ENCODE measurements at places on chromosomes 13 and 19.
A peak's percentile ranks its signal among the peaks of the same experiment; 100 is the strongest.

DNA sequence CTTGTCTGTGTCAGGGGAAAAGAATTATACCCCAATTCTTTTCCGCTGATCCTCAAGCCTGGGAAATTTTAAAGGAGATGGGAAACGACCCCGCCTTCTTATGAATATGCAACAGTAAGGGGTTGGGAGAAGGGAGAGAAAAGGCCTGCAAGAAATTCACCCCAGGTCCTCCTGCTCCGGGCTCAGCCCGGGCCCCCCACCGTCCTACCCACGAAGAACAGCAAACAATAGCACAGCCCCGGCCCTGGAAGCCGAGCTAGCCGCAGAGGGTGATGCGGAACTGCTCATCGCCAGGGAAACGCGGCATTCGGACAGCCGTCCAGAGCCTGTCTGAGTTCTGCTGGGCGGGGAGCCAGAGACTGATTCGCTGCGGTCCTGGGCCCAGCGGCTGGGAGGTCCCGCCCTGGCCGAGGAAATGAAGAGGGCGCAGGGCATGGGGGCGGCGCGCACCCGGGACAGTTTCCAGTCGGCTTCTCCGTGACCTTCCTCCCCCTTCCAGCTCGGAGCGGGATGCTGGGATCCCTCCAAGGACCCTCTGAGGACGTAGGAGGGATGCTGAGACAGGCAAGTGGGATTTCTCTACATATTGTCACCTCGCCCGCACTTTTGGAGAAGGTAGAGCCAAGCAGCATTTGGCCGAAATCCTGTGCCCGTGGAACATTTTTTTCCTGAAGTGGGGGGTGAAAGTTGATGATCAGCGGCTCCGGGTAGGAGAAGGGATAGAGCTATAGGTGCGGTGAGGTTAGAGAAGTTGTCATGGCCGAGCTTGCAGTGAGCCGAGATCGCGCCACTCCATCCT lies 82.3 kb upstream of the C1QTNF9B start:
- DNase-seq = no peak

DNA sequence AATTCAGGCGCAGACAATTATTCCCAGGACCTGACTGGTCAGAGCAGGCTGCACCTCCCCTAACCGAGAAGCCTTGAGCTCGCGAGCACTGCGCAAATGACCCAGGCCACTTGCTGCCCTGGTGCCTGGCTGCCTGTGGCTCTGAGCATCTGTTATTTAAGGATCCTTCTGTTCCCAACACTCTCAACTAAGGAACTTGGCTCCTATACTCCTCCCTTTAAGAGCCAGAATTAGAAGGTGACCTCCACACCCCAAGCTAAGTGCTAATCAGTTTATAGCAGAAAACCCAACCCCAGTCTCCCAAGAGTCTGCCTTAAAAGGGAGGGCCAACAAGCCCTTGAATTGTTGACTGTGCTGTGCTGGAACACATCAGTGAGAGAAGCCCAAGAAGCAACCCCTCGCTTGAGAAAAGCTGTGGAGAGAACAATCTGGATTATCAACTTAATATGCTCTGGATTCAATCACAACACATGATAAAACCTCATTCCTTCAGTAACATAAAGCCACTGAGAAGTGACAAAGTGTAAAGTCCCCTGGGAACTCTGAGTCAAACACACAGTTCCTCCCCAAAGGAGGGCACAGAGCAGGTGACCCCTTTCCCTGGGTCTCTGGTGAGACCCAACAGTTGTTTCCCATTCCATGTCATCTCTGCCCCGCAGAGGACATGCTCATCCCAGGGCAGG lies 14.6 kb downstream of the AKAP8L start:
- DNase-seq = no peak

GRCh38 chr13:24870380-24870760 lies 106.4 kb downstream of the RNF17 start:
- DNase-seq = no peak

DNA sequence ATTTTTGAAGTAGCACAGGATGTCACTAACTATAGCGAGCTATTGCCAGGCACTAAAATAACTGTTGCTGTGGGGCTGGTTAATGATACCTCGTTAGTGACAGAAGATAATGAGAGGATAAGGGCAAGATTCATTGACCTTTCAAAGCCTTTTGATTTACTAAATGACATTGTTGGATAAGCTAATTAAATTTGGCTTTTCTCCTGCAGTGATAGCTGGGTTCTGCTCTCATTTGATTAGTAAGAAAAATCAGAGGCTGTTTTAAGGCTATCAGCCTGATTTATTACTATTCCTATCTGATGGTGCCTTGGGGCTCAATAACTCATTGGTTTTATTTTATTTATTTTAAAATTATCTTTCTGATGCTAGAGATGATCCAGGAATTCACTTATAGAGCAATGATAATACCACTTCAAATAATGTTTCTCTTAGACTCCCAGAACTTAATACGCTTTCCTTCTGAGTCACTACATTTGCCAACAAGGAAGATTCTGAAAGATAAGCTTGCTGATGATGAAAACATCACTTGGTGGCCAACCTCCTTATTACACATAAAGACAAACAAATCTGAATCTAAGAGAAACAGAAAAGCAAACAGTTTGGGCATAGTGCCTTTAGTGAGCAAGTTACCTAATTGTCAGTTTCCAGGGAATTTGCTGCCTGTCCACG lies 501.3 kb upstream of the ARGLU1 start:
- no peak for DNase-seq

DNA sequence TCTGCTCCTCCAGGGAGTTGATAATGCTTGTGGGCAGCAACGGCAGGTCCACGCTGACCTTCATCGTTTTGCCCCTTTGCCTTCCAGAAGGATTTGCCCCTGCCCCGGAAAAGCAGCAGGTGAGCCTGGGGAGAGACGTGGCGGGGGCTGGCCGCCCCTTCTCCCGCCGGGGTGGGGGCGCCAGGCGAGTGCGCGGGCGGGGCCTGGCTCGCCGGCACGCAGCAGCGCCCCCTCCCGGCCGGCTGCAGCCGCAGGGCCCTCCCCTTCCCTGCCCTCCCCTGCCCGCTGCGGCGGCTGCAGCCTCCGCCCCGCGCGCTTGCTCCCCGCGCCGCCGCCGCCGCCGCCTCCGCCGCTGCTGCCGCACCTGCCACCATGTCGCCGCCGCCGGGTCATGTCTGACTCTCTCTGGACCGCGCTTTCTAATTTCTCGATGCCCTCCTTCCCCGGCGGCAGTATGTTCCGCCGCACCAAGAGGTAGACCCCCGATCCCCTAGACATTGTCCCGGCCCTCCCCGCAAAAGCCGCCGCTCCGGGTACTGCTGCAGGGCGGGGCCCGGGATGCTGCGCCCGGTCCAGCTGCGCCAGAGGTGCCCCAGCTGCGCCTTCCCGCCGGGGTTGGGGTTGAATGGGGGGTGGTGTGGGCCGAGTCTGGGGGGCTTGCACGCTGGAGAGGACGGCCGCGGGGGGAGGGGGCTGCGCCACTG lies at the start of gene MAST1:
Gene MAST1 (plus strand): TSS at position 334 of the 704 bp plus-strand sequence. CDS start 58 bp downstream, at position 392.
- peak; percentile 33 for DNase-seq

- no peak for DNase-seq
Observed at GRCh38 chr19:6210721-6211600, 68.8 kb downstream of the MLLT1 start.

DNA sequence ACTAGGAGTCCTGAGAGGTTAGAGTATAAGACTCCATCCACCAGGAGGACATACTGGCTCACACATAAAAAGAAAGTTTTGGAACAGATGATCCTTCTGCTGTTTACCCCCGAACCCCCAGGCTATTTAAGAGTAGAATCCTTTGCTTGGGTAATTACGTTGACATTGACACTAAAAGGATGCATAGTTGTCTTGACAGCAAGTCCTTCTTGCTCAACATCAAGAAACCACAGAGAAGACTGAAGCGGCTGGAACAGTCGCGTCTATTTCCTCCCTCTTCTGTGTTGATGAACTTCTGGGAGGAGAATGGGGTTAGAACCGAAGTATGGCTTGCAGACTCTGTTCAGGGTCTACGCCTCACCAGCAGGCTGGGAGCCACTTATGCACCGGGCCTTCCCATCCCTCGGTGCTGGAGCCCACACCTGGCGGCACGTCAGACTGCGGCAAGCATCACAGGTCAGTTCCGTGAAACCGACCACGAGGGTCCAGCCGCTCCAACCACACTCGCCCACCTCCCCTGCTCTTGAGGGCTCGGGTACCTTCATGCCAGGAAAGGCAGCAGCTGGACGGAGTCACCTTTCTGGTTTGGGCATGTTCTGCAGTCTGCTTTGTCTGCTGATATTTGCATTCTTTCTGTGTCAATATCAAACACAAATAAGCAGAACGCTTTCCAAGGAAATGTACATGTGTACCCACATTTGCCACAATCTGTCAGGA lies 42.4 kb upstream of the RANBP3 start:
- DNase-seq = no peak

GRCh38 chr19:19490214-19490968 lies 25.0 kb downstream of the TSSK6 start:
- DNase-seq = peak; percentile 61

DNA sequence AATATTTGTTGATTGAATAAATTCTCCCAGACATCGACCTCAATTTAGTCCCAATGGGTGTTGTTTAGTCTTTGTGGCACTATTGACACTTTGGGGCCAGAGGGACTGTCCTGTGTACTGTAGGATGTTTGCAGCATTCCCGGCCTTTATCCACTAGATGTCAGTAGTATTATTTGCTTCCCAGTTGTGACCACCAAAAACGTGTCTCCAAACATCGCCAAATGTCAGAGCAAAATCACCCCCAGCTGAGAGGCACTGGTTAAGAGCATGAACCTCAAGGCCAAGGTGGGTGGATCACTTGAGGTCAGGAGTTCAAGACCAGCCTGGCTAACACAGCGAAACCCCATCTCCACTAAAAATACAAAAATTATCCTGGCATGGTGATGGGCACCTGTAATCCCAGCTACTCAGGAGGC lies 15.4 kb downstream of the NLRP12 start:
- no peak for DNase-seq

GRCh38 chr19:8461891-8462290 lies 17.1 kb downstream of the HNRNPM start:
- no peak for DNase-seq

DNA sequence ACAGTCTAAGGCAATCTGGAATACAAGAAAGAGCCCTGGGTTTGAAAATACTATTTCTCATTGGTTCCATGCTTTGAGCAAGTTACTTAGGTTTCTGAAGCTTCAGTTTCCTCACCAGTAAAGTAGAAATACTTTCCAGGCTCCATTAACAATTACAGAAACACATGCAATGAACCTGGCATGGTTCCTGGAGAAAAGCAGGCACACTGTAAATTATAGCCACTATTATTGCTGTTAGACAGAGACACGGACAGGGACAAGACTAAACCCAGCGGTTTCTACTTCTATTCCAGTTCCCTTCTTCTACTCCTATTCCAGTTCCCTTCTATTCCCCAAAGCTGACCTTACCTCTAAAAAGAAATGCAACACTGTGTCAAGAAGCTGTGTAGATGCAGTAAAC lies 41.2 kb downstream of the MIPEP start:
- DNase-seq = no peak

DNA sequence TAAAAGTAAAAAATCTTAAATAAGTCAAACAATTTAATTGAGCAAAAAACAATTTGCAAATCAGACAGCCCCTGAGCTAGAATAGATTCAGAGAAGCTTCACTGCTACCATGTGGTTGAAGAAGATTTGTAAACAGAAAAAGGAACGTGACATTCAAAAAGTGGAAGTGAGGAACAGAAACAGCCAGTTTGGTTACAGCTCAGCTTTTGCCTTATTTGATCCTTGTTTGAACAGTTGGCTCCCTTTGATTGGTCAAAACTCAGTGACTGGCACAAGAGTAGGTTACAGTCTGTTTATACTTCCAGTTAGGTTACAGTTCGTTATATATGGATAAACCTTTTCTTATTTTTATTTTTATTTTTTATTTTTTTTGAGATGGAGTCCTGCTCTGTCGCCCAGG lies 5.8 kb downstream of the ZNF221 start:
- no peak for DNase-seq

GRCh38 chr19:47429140-47429793 lies 9.9 kb upstream of the MEIS3 start:
- DNase-seq = no peak

- DNase-seq = no peak
Observed at GRCh38 chr13:95455782-95456181, 96.7 kb upstream of the CLDN10 start.

GRCh38 chr13:98474292-98474691 lies 102.6 kb downstream of the STK24 start:
- DNase-seq = no peak

DNA sequence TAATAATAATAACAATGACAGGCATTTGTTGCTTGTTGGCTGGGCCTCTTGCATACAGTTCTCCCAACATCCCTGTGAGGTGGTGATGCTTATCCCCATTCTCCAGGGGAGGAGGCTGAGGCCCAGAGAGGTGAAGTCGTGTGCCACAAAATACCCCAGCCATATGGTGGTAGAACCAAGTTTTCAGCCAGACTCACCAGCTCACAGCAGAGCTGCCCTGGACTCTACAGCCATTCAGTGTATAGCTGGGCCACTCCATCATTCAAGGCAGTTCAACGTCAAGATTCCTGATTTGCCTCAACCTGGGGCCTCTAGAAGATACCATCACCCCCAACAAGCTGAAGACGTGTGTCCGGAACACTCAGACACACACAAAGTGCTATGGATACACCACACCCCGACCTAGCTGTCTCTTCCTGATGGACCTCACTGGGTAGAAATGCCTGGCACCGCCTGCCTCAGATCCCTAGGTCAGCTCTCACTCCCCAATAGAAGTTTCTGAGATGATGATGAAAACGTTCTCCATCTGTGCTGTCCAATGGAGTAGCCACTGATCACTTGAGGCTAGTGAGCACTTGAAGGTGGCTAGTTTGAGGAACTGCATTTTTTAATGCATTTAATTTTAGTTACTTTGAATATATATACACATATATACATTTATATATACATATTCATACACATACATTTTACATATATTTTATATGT lies 4.3 kb upstream of the CEACAM19 start:
- DNase-seq = no peak

- DNase-seq = no peak
Observed at GRCh38 chr19:36821758-36822157, 16.4 kb downstream of the ZNF790 start.

- DNase-seq = no peak
Observed at GRCh38 chr19:17948514-17948900, 15.7 kb downstream of the CCDC124 start.

GRCh38 chr19:14968247-14968646 lies 11.4 kb downstream of the SLC1A6 start:
- no peak for DNase-seq

DNA sequence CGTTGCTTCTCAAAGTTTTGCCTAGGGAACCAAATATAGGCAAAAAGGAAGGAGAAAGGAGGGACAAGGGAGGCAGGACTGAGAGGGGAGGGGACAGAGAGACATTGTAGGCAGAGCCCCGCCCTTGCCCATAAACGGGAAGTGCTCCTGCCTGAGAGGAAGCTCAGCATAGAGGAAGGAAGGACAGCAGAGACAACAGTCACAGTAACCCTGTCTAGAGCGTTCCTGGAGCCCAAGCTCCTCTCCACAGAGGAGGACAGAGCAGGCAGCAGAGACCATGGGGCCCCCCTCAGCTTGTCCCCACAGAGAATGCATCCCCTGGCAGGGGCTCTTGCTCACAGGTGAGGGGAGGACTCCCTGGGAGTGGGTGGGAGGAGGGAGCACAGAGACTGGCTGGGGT lies at the start of gene CEACAM21:
Gene CEACAM21 (plus strand): TSS at position 169 of the 400 bp plus-strand sequence. CDS start 109 bp downstream, at position 278.
- no peak for DNase-seq

Measured in stimulated activated CD4-positive, alpha-beta T cell treated with anti-CD3 and anti-CD28 coated beads, TNF-alpha, amount 100 ng/mL, for 1 hour (primary cell).